AG09309 (cell line): ENCODE measurements at places on chromosomes 4 and X.
A peak's percentile ranks its signal among the peaks of the same experiment; 100 is the strongest.

DNA sequence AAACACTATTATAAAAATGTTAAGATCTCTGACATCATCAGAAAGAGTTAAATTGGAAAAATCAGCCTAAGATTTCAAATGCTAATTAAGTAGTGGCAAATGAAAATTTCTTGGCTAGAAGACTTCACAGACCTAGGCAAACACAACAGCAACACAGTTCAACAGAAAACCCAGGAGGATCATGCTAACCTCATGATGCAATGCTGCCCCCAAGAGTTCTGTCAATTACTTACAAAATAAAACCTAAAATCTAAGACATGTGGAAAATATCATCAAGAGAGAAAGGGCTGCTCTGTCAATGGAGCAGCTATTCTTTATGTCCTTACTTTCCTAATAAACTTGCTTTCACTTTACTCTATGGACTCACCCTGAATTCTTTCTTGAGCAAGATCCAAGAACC lies 21.0 kb downstream of the S100G start:
- no peak for DNase-seq

- no peak for DNase-seq
Observed at GRCh38 chr4:163878336-163879121, 384.0 kb downstream of the TMA16 start.

DNA sequence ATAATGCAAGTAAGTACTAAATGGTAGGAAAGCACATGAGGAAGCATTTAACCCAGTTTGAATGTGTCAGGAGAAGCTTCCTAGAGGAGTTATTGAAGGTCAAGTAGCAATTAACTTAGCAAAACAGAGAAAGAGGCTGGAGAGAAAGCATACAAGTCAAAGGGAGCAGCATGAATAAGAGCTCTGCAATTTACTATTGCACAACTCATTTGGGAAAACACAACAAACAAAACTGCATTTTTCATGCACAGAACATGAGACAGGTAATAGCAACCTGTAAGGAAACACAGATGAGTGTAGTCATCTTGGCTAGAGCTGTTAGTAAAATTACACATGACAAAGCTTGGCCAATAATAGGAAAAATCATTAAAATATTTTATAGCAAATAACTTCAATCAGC lies 538.1 kb downstream of the PPP4R3C start:
- no peak for DNase-seq

DNA sequence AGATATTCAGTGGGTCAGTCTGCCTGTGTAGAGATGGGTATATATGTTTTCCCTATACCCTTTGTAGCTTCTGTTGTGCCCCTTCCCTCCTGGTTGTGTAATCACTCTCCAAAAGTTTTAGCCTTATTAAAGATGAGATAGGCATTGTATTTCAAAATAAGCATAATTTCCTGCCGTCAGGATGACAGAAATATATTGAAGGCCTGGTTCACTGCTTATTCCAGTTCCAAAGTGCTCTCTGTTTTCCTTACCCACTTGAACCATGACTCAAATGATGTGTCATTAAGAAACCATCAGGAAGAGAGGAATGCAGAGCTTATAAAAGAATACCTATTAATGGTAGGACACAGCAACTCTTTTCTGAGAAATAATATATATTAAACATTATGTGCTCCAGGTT lies 178.5 kb downstream of the GABRB1 start:
- peak; percentile 34 for DNase-seq

GRCh38 chr4:180710628-180711337 lies 1532.4 kb upstream of the TENM3 start:
- no peak for DNase-seq

- no peak for DNase-seq
Observed at GRCh38 chr4:178941975-178942374, 1499.7 kb upstream of the AGA start.

DNA sequence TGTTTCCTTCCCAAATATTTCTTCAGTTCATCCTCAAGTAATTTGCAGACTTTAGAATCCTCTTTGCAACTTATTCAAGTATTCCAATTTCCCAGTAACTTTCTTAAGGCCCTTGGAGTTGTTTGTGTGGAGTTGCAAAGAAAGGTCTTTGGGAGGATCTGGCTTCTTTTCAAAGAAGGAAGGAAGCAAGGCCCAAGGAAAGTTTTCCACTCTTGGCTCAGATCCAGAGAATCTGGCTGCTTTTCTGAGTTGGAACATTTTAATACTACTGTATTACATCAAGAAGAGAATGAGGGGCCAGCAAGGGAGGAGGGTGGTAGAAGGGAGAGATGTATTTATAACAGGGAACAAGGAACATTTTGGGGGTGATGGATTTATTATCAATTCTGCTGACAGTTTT lies 10.5 kb downstream of the CDX4 start:
- DNase-seq, result no peak

GRCh38 chr4:77015390-77015789 lies 60.4 kb downstream of the CCNI start:
- no peak for DNase-seq

GRCh38 chr4:128501239-128501638 lies 213.6 kb upstream of the PGRMC2 start:
- DNase-seq, result no peak

DNA sequence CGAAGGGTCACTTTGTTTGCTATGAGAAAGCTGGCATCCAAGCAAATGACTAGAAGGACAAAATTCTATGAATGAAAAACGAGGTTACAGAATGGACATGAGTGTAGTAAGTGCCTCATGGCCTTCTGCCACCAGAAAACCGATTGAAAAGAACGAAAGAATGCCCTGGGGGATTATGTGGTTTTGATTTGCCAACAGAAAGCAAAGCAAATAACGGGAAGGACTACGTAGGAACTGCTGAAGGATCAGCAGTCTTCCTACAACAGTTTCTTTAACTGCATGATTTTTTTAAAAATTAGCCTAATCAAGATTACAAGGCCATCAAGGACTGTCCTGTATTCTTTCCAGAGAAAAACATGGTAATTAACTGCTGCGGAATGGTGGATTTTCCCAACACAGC lies 50.6 kb downstream of the NRK start:
- no peak for DNase-seq

- no peak for DNase-seq
Observed at GRCh38 chr4:3410401-3411135, 31.2 kb upstream of the HGFAC start.

- DNase-seq, result peak; percentile 2
Observed at GRCh38 chrX:40496728-40497127, 84.0 kb upstream of the ATP6AP2 start.

DNA sequence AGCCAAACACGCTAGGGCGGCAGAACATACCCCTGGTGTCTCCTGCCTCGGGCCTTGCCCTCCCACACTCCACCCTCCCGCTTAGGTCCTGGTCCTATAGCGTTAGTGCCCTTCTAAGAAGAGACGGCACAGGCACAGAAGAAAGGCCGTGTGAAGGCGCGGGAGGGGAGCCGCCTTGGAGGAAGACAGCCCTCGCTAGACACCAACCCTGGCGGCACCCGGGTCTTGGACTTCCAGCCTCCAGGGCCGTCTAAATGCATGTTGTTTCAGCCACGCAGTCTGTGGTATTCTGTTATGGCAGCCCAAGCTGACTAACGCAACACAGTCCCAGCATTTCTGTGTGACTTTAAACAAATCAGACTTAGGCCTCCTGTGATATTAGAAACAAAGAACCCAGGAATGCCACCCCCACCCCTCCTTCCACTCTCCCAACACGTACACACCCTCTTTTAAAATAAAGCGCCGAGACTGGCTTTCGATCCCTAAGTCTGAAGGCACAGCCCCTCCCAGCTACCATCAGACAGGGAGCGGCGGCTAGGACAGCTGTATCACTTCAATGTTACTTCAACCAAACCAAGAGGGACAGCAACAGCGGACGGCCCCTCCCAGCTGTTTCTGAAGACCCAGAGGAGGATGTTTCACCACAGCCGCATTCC lies 128.0 kb downstream of the AFAP1 start:
- no peak for DNase-seq

GRCh38 chr4:181541396-181541795 lies 701.8 kb upstream of the TENM3 start:
- DNase-seq, result peak; percentile 45

DNA sequence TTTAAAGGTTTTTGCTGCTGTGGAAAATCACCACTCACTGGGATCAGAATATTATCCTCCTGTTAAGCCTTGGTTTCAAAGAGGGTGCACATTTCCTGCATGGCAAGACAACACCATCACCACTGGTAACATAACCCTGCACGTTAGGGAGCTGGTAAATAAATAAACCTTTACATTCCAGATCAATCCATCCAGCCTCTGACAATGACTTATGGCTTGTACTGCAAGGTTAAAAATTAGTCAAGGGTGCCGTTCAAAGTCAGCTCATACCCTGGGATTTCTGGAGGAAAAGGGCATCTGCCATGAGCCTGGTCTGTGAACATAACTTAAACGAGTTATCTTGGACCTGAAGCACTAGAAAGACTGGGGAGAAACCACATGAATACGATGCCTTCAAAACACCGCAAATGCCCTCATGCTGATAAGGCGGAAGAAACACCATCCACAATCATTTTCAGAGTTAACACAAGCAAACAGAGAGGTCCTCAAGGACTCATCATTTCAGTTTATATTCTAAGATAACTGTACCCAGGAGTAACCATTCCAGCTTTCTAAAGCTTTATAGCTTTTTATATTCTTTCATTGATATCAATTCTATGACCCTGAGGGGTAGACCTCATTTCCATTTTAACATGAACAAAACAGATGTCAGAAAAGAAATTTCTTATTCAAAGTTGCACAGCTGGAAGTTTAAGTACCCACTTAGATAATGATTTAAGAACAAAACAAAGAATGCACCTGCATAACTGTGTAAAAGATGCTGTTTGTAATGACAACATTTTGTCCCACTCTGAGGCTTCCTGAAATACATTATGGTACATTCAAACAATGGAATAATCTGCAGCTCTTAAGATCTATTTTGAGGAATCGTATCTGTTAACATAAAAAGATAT lies 103.1 kb downstream of the NPNT start:
- DNase-seq, result no peak

- no peak for DNase-seq
Observed at GRCh38 chr4:15006416-15007024, 4.2 kb downstream of the CPEB2 start.

GRCh38 chr4:185374027-185374426 lies 21.7 kb downstream of the LRP2BP start:
- no peak for DNase-seq

GRCh38 chrX:151039351-151039750 lies 56.2 kb downstream of the HMGB3 start:
- DNase-seq, result no peak

DNA sequence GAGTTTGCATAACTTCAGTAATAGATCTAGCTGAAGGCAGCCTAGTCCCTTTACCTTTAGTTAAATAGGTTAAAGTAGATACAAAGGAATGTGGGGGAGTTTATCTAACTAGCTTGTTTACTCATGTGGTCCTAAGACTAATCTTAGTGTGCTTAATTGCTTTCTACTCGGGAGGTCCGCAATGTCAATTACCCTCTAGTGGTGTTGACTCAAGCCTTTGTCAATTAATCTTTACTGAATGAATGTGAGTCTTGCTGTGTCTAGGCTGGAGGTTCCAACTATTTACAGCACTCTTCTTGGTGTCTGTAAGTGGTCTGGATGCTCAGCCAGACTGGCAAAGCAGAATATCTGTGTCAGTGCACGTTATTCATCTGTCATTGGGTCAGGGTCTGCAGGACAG lies 17.9 kb upstream of the YTHDC1 start:
- no peak for DNase-seq

- no peak for DNase-seq
Observed at GRCh38 chr4:25892796-25893195, 21.2 kb upstream of the SMIM20 start.

- no peak for DNase-seq
Observed at GRCh38 chr4:17687237-17687857, 72.9 kb downstream of the MED28 start.

- no peak for DNase-seq
Observed at GRCh38 chr4:2261110-2261852, 628 bp downstream of the MXD4 start.

DNA sequence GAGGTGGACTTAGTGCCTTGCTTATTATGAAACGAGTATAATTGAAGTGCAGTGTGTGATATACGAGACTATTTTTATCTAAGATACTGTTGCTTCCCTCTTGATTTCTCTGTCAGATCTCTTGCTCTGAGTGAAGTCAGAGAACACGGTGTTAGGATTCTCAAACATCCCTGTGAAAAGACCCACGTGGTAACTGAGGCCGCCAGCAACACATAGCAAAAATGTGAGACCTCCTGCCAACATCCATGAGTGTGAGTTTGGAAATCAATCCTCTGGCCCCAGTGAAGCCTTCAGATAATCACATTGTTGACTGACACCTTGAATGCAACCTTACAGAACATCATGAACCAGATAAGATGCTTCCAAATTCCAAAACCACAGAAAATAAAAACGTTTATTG lies 954.4 kb downstream of the FAT4 start:
- no peak for DNase-seq

DNA sequence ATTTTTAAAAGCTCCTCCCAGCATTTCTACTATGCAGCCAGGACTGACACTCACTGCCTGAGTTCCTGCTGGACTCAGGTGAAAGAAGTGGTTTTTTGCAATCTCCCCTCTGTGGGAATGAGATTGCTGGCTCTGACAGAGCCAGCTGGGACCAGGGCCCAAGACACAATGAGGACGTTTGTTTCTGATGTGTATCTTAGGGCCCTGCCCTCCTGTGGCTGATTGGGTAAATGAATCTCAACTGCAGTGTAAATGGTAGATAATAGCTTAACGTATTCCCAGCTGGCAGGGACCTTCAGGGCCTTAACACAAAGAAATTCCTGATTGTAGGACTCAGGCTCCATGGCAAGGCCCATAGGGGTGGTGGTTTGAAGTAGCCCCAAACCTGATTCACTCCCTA lies 85.8 kb upstream of the PRPS1 start:
- no peak for DNase-seq

GRCh38 chr4:70954032-70954431 lies 39.4 kb upstream of the DCK start:
- DNase-seq, result no peak

- no peak for DNase-seq
Observed at GRCh38 chr4:2958446-2958845, 4.8 kb downstream of the NOP14 start.

DNA sequence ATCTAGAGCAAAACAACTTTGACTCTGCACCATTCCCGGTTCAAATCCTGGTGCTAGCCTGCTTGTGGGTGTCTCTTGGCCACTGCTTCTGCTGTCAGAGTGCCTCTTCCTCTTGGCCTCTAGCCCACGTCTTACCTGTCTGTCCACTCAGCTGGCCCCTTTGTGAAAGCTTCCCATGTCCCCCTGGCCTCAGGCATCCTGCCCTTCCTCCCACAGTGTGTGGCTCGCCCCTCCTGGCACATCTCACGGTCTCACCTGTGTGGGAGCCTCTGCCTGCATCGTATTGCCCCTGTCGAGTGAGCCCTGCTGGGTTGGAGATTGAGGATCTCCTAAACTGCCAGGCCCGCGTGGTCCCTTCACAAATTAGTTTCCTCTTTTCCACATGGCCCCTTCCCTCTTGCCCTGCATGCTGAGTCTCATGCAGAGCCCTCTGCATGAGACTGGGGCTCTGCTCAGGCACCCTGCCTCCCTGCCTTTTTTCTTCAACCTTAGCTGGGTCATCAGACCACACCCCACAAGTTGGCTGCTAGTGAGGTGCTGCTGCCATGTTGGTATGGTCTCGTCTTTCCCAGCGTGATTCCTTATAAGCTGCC lies 53.7 kb upstream of the TADA2B start:
- no peak for DNase-seq

- DNase-seq, result no peak
Observed at GRCh38 chr4:123378794-123379193, 17.8 kb upstream of the SPRY1 start.
